ENCODE measurements at places on chromosomes 3 and 15.

- DNase-seq = no peak
These were observed 9.7 kb downstream of the ETV5 start for GRCh38 chr3:186099178-186099577.

DNA sequence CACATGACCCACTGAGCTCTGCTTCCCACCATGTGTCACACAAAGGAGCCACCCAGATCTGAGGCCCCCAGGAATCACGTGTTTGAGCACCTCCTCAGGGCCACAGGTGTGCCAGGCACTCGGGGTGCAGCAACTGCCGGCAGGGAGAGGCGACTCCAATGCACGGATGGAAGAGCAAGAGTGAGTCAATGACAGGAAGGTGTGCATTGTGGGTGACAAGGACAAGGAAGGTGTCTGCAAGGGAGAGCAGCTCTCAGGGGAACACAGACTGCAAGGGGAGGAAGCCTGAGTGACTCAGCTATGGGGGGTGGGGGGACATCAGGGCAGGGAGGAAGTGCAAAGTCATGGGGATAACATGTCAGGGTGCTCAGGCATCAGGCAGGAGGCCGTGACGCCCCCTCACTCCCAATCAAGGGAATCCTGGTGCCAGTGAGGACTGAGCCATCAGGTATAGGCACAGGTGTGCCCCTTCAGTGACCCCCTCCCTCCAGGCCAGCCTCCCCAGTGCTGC is 67.4 kb downstream of the NUP210 start:
- DNase-seq = no peak

- no peak for DNase-seq
These were observed 49.0 kb downstream of the KBTBD12 start for GRCh38 chr3:127964053-127964452.

DNA sequence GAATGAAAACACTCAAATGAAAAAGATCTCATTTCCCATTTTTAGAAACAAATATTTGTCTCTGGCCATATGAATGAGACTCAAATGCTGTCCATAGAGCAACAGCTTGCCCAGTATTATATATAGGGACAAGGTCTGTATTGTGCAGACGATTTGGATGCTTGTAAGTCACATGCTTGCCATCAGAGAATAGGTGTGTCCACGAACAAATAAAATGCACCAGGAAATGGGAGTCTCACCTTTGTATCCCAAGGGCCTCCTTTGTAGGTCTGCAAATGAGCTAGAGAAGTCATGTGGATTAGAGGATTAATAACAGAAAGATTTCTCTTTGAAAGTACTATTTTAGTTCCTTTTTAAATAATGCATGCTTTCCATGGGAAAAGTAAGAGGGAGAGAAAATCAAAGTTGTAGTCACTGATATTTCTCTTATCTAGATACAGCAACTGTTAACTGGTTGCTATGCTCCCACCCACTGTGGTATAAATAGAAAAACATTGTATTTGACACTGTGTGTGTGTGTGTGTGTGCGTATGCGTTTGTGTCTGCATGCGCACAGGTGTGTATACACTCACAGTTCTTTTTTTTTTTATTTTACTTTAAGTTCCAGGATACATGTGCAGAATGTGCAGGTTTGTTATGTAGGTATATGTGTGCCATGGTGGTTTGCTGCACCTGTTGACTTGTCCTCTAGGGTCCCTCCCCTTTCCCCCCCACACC is 383.4 kb upstream of the ARRDC4 start:
- no peak for DNase-seq

DNA sequence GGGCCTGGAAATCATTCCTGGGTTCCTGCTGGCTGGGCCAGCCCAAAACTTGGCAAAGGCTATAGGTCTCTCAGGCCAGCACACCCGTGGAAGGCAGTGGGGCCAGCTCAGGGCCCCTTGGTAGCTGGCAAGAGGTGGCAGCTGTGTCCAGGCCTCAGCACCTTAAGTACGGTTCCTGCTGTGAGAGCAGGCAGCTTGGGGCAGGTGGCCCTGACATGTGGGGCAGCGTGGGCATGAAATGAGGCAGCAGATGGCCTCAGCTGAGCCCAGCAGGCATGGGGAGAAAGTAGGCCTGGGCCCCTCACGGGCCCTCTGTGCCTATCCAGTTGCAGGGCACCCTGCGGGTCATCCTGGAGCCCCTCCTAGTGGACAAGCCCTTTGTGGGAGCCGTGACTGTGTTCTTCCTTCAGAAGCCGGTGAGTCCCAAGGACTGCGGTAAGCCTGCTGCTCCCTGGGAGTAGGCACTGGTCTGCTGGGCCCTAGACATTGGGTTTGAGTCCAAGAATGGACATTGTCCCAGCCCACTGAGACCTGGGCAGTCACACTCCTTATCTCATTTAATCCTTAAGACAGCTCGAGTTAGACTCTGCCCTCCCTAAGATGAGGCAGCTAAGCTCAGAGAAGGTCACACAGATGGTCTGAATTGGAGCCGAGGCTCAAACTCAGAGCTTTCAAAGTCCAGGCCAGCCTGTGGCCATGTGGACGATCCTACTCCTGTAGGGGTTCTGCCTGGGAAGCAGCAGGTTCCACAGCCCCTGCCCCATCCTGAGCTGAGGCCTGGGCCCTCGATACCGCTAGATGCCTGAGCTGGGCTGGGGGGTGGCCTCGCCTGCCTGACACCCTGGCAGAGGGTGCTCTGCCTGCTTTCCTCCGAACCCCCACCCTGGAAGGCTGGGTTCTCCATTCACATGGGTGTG is 25.5 kb downstream of the ESYT3 start:
- no peak for DNase-seq

- DNase-seq = no peak
These were observed 29.0 kb upstream of the SLMAP start for GRCh38 chr3:57727106-57727505.

GRCh38 chr3:148186881-148187280 is 510.8 kb upstream of the AGTR1 start:
- no peak for DNase-seq

DNA sequence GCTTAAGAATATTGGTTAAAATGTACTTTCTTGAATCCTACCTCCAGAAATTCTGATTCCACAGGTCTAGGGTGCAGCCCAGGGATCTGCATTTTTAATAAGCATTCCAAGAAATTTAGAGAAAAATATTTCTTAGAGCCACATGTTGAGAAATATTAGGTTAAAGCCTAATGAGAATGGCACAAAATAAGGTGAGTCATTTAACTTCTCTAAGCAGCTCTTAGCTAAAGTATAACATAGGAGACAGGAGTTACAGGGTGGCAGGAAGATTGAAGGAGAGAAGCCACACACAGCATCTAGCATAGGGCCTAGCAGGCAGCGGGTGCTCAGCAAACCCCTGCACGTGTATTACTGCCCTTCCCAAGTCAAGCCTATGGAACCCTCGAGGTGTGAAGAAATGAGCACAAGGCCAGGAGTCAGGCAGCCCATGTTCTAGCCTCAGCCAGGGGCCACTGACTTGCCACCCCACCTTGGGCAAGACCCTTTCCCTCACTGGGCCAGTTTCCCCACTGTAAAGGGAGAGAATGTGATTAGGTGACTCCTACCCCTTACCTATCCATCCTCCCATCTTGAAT is 197.1 kb upstream of the TLE3 start:
- DNase-seq = no peak

GRCh38 chr3:78734048-78734637 is 1033.7 kb downstream of the ROBO1 start:
- no peak for DNase-seq

DNA sequence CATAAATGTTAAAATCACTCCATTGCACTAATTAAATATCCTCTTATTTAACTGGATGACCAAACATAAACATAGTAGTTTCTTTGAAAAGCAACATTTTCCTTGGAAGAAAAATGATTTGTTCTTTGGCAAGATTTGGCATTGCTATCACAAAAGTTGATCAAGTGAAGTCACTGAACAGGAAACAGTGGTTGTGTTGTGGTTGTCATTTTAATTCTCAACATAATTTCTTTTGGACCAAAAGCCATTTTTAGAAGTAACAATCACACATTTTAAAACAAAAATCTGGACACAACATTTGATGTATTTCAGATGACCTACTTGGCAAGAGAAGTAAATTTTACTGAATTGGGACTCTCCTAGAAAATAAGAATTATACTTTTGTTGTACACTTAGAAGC is 872.3 kb downstream of the ROBO1 start:
- no peak for DNase-seq

DNA sequence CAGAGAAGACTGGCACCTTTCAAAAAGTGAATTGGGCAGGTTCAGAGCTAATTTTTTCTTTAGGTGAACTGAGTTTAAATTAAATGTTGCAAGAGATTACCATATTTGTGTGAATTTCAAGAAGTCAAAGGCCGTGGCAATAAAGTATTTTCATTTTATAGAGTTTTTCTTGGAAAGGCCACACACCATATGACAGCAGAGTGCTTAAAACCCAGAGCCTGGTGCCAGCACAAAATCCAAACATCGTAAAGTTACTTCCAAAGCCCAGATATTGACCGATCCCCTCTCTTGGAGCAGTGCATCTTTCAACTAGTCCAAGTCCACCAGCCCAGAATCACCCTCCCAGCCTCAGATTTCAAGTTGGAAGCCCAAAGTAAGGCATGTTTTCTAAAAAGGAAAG is 164.5 kb downstream of the VGLL4 start:
- DNase-seq = no peak

- no peak for DNase-seq
These were observed 34.9 kb downstream of the DCLK3 start for GRCh38 chr3:36729204-36730056.

GRCh38 chr15:52351206-52351908 is 55.8 kb upstream of the MYO5C start:
- no peak for DNase-seq

DNA sequence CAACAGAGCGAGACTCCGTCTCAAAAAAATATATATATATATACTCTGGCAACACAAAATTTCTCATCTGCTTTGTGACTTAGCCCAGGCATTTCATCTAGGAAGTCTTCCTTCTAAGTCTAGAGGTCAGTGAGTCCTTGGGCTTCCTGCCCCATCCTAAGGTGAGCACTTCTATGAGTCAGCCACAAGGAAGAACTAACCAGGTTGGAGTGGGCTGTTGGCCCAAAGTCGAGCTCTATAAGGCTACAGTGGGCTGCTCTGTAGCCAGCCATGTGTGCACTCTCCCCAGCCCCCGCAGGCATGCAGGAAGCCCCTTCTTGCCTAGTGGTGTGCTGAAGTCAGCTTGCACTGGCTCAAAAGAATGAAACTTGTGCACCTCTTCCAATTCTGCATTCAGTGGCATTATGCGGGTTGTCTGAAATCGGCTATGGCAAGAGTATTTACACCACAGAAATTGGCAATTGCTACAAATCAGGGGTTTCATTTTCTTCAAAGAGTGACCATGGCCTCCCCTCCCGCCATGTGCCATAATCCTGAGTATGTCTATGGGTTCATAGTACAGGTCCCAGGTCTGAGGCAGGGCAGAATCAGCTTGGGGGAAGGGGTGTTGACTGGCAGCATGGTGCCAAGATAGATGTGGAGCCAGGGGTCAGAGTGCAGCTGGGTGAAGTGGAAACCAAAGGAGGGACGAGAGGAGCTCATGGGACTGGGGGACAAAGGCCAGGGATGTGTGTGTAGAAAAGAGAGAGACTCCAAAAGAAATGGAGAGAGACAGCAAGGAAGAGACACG is 22.0 kb upstream of the LOXL1 start:
- DNase-seq = no peak

DNA sequence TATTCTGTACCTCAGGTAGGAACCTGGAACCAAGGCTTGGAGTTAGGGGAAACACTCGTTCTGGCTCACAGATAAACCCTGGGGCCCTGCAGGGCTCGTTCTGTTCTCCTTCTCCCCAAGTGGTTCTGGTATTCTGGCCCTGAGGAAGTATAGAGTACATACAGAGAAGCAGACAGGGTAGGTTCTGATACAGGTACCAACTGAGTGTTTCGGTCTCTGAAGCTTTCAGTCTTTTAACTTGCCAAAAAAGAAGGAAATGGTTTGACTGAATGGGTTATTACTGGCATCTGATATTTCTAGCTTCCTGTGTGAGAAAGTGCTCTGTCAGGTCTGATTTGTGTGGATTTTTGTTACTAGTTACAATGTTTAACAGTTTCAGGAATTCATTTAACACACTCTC is 67.3 kb downstream of the UBE2E2 start:
- DNase-seq = no peak

DNA sequence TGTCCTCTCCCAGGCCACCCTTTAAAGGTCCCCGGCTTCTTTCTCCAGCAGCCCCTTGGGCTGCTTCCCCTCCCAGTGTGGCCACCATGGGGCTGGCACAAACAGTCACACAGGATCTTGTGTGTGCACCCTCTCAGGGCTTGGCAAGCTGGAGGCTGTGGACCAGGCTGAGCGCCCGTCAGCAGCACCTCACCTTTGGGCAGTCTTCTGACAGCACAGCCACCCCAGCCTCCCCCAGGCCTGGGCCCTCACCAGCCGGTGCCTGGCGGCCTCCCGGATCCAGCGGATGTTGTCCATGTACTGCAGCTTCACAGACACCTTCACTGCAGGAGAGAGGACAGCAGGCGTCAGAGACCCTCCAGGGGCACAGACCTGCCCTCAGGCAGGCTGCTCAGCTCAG is 20.1 kb upstream of the ZXDC start:
- DNase-seq = no peak

DNA sequence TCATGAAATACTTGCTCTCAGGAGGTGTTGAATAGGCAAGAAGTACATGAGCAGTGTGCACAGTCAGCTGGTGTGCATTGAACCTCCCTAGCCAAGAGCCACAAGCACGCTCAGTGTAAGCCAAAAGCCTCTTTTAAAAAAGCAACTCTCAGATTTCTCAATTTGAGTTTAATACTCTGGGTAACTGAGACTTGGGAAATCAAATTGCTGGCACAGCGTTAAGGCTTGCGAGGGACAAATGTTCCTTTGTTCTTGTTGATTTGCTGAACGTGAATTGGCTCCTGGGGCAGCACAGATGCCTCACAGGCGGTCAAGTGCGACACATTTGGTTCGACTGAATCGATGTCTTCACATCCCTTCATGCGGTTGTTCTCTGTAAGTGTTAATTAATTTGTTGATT is at the start of gene FAM240A:
Gene FAM240A, plus strand, starts transcription at position 202 of the 400 bp plus-strand sequence. Its CDS starts 159 bp downstream, at position 361.
- no peak for DNase-seq

- DNase-seq = no peak
These were observed 147.7 kb upstream of the ICE2 start for GRCh38 chr15:60626669-60627068.

- DNase-seq = no peak
These were observed 133.1 kb downstream of the IL1RAP start for GRCh38 chr3:190646996-190647395.

DNA sequence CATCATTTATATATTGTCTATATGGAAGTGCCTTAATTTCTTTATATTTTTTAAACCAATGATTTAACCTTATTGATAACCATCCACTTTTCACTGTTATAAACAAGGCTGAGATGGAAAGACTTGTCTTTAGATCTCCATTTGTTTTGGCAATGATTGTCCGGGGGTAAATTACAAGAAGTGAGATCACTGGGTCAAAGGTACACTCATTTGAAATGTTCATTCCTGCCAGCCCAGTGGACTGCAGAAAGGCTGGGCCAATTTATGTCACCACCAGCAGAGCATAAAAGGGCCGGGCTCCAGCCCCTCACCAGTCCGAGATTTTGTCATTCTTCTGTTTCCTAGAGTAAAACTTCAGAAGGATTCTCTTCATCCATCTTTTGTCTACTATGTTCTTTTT is 93.6 kb upstream of the NEO1 start:
- DNase-seq = no peak
